ENCODE measurements at places on chromosomes 13 and 19.

- DNase-seq, result no peak
These were observed 4.6 kb upstream of the PRKCG start for GRCh38 chr19:53877361-53877766.

GRCh38 chr13:48626077-48626449, 27.7 kb upstream of the CYSLTR2 start:
- DNase-seq, result no peak

DNA sequence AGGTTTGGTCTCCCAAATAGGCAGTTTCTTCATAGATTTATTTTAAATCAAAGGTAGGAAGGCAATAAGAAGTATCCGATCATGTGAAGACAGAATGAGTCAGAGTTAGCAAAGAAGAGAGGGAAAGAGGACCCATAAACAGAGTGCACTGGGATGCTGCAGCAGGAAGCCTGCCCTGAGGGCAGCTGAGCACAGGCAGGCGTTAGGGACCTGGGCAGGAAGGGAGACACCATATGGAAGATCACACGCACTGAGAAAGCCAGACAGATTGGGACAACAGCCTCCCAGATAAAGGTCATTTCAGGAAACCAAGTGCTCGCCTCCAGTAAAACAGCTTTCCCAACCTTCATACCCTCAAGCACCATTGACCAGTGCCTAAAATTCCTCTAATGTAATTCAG, 598.0 kb downstream of the EFNB2 start:
- no peak for DNase-seq

- DNase-seq, result peak; percentile 83
These were observed 15.0 kb upstream of the NANOS3 start for GRCh38 chr19:13861714-13862531.

GRCh38 chr19:18594096-18594823, 5.7 kb downstream of the REX1BD start:
- peak; percentile 35 for DNase-seq

GRCh38 chr13:59360108-59360507, 803.6 kb downstream of the DIAPH3 start:
- no peak for DNase-seq

GRCh38 chr13:52103386-52103785, 25.5 kb downstream of the NEK5 start:
- DNase-seq, result no peak

DNA sequence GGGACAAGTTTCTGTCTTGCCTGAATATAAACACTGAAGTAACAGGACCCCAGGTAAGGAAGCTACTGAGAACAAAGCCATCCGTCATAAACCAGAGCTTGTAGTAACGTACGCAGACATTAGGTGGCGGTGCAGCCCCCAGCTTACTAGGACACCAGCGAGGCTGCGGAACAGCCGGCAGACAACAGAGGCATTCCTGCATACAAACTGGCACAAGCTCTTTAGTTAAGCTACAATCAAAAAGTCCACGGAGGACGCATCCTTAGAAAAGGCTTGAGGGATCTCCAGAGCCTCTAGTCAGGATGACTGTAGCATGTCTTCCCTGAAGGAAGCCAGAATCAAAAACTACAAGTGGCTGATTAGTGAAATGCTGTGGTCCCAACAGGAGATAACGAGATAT, 26.2 kb downstream of the ZNF160 start:
- DNase-seq, result no peak

DNA sequence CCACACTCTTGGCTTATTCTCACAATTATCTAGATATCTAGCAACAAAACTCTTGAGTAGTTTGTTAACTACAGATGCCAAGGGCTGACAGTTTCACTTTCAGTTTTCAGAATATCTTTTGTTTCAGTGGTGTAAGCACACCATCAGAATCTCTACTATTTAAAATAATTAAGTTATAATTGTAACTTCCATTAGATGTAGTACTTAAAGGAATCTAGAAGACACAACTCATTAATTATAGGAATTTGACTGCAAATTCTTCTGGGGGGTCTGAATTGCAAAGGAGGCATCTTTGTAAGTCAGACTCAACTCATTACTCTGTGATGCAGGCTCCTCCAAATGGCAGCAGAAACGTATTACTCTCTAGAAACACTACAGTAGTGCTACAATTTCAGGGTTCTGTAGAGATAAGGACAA, 44.9 kb upstream of the USPL1 start:
- no peak for DNase-seq

- no peak for DNase-seq
These were observed 188.5 kb upstream of the HTR2A start for GRCh38 chr13:47085346-47085745.

DNA sequence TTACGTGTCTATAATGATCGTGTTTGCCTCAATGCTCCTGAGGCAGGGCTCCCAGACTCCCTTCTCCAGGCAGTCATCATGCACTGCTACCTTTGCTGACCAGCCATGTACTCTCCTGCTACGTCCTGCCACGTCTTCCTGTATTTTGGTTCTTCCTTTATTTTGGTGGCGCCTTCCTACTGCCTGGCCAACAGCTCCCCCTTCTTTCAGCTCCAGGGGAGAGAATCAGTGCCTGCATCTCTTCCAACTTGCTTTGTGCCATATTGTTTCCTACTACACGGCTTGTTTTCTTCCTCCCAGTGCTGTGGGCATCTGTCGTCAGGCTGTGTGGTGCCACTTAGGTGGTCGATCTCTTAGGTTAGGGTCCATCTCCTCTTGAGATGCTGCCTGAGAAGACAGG, 96.2 kb downstream of the FGF9 start:
- DNase-seq, result no peak

GRCh38 chr13:99301056-99301838, 6.0 kb downstream of the GPR183 start:
- DNase-seq, result no peak

All from stimulated activated CD8-positive, alpha-beta memory T cell treated with anti-CD3 and anti-CD28 coated beads, Interleukin-4, amount 100 ng/mL, for 4 hours (primary cell).